ENCODE measurements at places on chromosomes 3 and 15.

DNA sequence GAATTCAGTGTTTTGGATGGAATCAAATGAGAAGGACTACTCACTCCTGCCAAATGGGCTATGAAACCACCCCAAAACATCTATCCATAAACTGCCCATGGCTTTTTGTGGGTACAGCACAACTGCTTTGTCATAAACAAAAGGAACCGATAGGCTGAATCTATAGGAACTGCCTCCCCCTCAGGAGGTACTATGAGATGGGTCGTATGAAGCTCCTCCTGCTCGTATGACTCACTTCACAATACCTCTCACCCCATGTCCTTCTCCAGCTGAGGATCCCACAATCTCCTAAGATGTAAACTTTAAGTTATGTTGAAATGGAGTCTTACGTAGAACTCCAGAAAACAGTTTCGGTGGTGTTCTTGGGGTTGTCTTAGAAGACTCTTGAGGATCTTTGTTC, 129.9 kb upstream of the SAMMSON start:
- DNase-seq = no peak

- DNase-seq = no peak
Measured at GRCh38 chr3:11769704-11770476, 76.8 kb downstream of the TAMM41 start.

- DNase-seq = no peak
Measured at GRCh38 chr3:12509466-12509865, 25.2 kb downstream of the TSEN2 start.

DNA sequence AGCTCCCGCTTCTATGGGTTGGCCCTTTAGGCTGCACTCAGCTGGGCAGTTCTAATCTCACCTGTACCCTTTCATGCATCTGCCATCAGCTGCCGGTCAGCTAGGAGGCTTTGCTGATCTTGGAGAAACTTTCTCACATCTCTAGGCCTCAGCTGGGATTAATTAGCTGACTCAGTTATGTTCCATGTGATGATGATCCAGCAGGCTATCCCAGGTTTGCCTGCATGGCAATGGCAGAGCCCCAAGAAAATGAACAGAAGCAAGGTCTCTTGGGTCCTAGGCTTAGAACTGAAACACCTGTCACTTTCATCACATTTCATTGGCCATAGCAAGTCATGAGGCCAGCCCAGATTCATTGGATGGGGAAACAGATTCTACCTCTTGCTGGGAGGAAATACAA, 304.6 kb upstream of the TBC1D5 start:
- no peak for DNase-seq

GRCh38 chr15:89353991-89354390, 19.4 kb upstream of the POLG start:
- DNase-seq = no peak

DNA sequence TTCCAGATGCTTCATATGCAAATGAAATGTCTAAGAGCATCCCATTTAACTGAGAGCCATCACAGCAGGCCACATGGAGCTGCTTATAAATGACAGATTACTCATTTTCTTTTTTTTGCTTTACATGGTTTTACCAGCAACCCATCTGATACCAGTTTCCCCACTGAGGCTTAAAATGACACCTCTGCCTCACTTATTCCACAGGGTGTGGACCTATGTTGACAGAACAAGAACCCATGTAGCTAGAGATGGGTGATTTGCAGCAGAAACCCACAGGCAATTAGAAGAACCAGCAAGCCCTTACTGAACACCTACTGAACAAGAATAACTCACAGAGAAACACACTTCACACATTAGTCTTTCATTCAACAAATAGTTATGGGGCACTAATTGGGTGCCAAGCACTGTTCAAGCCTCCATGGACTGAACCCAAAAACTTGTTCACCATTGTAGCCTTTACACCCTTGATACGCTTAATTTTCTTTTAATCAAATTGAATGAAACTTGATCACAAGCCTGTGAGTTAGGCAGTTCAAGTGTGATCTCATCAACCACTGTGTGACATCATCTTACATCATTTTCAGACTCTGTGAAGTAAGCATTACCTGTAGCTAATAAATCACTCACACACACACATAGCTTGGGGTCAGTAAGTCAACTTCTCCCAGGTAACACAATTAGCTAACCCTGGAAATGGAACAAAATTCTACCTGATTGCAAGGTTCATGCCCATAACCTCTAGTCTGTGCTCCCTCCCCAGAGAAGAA, 45.4 kb downstream of the MAGI1 start:
- DNase-seq = no peak

DNA sequence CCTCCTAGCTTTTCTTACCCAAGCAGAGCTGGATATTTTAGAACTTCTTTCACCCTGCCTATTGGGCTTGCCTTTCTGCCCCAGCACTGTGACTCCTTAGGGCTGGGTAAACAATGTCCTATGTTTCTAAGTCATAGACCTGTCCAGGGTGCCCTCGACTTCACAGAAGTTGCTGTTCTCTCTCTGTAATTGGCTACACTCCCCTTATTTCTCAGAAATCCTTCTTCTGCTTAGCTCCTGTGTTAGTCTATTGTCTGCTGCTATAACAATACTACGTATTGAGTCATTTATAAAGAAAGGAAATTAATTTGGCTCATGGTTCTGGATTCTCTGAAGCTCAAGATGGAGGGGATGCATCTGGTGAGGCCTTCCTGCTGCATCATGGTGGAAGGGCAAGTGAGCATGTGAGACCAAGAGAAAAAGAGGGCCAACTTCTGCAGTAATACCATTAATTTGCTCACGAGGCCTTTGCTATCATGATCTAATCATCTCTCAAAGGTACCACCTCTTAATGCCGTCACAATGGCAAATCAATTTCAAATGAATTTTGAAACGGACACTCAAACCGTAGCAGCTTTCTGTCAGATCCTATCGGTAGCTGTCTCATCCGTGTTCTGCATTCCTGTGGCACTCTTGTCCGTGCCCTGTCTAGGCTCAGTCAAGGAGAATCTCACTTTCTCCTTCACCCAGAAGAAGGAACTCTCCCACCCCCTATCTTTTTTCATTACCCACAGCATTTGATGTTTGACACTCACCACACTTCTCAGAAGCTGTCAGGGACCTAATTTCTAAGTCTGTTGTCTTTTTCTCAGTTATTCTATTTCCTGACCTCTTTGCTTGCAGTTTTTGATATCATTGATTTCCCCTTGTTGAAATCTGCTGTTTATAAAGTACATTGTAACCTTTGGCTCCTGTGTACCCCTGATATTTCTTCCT, 22.3 kb upstream of the GPR171 start:
- no peak for DNase-seq

- no peak for DNase-seq
Measured at GRCh38 chr3:39290255-39290654, 10.4 kb upstream of the CX3CR1 start.

All from T-helper 9 cell (primary cell).